ENCODE measurements at places on chromosomes 16 and 17. TPM values are rescaled to one million over a fixed set of nuclear protein-coding genes. Genes with fewer than 3 reads are reported as not detected.

The HS3ST2 gene
- 2.6 TPM for total RNA-seq

The IRX5 gene
- 0.13 TPM for total RNA-seq

The COIL gene
- 13.7 TPM for total RNA-seq

GRCh38 chr16:6106061-6106460, 1008.5 kb upstream of the EEF2KMT start:
- no peak for DNase-seq

- DNase-seq, result peak; percentile 55
These were observed 15.0 kb downstream of the TRIM25 start for GRCh38 chr17:56898874-56899273.

DNA sequence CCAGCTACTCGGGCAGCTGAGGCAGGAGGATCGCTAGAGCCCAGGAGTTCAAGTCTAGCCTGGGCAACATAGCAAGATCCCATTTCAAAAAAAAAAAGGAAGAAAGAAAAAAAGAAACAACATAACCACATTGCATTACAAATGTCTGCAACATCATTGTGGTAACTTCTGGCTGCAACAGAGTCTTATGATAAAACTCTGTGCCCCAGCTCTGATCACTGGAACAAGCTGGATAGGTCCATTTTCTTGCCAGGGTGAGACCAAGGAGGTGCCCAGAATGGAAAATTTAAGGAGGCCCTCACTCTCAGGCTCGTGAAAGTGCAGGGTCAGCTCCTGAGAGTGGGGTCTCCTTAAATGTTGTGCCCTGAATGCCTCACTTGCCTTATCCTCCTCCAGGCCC, 37.8 kb upstream of the KDM8 start:
- no peak for DNase-seq

- DNase-seq, result peak; percentile 62
These were observed 5.6 kb upstream of the CIITA start for GRCh38 chr16:10871157-10871991.

DNA sequence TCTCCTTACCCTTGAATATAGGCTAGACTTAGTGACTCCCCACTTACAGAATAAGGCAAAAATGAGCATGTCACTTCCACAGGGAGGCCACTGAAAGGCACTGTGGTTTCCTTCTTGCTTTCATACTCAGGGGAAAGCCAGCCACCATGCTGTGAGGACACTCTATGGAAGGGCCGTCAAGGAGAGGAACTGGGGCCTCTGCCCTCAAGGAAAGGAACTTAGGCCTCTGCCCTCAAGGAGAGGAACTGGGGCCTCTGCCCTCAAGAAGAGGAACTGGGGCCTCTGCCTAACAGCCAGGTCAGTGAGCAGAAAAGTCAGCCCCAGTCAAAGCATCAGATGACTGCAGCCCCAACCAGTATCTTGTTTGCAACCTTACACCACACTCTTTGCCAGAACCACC, 30.1 kb downstream of the VPS35 start:
- DNase-seq, result peak; percentile 59

DNA sequence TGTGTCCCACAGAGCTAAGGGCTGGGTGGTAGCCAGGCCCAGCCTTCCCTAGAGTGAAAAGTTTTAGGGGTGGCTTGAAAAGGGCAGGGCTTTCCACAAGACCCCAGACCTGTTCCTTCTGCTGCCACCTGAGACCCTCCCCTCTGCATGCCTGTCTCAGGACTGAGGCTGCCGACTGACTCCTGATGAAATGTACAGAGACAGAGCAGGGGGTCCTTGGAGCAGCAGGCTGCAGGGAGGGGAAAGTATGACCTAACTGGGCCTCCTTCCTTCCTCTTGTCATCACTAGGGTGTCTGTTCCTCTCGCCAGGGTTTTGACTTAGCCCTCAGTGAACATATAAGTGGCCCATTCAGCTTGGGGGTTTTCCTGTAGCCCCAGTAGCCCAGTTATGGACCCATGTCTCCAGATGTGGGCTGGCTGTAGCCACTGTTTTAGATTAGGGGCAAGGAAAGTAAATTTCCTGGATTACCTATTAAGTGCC, 14.9 kb upstream of the NFATC3 start:
- DNase-seq, result no peak
